Stomach (tissue), 19 donors: ENCODE measurements at places on chromosomes 1 and 21. TPM values are rescaled to one million over a fixed set of nuclear protein-coding genes. Genes with fewer than 3 reads are reported as not detected.

CPLANE2 gene
- total RNA-seq, result 1.8 TPM

SPATA6 gene
- total RNA-seq, result 12.0 TPM

MAP10 gene
- total RNA-seq, result 1.4 TPM

SLAMF1 gene
- total RNA-seq, result not detected

ERG gene
- total RNA-seq, result 0.58 TPM

FCRL6 gene
- not detected for total RNA-seq

EXO5 gene
- total RNA-seq, result 6.1 TPM

LIPI gene
- total RNA-seq, result not detected

HSPB7 gene
- total RNA-seq, result 83.5 TPM

GSTM5 gene
- 18.5 TPM for total RNA-seq

HYI gene
- 42.0 TPM for total RNA-seq

HAO2 gene
- total RNA-seq, result not detected

GRCh38 chr1:33805988-33806387, 57.9 kb upstream of the HMGB4 start:
- no peak for DNase-seq

- DNase-seq, result peak; percentile 82
Measured at GRCh38 chr1:160219062-160219929, 14.1 kb downstream of the PEA15 start.

DNA sequence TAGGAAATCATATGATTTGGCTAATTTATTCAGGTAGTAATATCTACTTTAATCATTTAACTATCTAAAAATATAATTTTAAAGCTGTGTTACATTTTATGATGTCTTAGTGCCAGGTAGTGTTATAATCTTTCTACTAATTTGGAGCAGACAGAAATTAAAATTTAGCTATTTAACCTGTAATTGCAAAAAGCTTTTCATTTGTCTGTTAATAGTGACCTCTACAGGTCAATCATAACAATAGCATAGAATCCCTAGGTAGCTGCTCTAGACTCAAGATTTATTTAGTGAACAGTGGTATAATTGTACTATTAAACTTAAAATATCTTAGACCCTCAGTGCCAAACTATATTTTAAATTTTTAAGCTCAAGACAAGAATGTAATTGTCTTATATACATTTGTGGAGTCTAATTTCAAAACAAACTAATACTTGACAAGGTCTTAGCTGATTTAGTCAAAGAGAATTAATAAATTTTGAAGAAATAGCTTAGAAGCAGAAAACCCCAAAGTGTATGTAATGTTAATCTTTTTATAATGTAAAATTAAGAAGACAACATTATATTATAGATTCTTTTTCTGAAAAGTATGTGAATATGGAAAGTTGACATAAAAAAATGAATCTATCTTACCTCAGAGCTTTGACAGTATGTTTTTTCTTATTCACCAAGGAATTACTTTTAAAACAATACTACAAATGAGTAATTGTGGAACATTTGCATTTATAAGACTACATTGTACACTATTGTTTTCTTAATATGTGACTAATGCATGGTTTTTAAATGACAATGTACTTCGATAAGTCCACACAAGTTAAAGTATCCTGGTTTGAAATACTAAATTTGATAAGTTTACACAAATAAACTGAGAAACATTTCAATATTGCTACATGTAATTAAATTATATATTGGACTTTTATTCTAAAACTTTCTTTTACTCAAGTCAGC, 64.1 kb upstream of the RNPC3 start:
- DNase-seq, result peak; percentile 15

- DNase-seq, result no peak
Measured at GRCh38 chr1:63403386-63403785, 36.0 kb downstream of the ALG6 start.

GRCh38 chr1:47432071-47433036, 5.5 kb upstream of the FOXD2 start:
- DNase-seq, result peak; percentile 94

DNA sequence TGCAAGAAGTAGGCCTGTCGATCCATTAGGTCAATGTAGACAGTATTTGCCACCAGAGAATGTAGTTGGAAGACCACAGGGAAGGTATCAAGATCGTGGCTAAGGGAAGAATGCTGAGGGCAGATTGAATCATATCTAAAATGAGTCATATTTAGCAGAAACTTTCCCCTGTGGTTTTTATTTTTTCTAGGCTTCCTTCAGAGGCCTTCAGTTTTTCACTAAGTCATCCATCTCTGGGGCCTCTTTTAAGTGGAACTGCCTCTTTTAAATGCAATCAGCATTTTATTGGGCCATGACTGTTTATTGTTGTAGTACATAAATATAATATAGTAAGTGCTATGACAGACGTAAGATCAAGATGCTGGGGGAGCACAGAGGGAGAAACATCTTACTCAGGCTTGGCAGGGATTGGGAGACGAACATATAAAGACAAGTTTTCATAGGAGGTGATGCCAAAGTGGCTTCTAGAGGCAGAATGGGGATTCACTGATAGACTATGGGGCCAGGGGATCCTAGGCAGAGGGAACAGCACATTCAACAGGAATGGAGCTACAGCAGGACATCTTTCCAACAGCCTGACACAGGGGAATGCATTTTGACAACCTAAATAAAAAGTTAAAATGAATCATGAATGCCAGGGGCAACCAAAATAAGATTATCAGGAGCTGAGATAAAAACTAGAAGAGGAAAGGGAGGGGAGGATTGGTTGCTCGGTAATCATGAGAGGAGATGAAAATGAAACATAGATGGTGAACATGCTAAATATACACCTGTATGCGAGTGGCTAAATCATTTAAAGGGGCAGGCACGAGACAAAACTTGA, 20.1 kb downstream of the UBE2U start:
- DNase-seq, result no peak

DNA sequence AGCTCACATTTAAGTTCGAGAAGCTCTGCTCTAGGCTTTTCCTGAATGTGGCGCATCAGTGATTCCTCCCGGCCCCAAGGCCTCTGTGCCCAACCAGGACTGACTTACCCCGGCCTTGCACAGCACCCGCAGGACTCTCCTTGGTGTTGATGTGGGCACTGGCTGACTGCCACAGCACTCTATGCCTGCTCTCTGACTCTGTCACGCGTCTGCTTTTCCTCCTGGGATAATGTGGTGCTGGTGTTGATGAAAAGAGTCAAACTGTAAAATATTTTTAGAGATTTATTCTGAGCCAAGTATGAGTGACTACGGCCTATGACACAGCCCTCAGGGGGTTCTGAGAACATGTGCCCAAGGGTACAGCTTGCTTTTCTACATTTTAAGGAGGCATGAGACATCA, 15.5 kb upstream of the SLC2A5 start:
- DNase-seq, result no peak

DNA sequence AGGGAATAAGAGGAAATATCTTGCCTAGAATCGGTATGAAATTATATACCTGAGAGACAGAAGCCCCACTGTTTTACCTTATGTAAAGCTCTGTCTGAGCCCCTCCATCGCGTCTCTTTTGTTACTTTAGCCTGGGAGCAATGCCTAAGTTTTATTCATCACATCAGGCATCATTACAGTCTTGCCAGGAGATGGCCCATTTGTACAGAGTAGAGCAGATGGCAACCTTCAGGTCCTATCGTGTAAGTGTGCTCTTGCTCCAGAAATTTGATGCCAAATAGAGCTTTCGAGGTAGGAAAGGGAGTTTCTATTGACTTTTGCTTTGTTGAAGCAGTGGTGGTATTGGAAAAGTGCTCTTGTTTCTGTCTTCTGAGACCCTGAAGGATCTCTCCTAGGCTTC, 24.9 kb downstream of the CFAP126 start:
- DNase-seq, result no peak

DNA sequence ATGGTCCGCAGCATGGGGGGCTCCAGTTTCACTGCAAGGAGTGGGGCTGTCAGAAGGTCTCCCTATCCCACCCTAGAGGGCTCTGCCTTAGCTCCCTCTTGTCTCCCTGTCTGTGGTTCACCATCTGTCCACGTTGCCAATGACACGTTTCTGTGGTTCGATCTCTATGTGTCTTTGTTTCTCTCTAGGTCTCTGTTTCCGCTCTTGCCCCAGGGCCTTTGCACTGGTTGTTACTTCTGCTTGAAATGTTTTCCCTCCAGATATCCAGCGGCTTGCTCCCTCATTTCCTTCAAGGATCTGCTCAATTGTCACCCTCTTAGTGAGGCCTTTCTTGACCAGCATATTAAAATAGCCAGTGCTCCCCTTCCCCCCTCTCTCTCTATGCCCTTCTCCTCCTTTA, 8.5 kb upstream of the MRPS15 start:
- no peak for DNase-seq

DNA sequence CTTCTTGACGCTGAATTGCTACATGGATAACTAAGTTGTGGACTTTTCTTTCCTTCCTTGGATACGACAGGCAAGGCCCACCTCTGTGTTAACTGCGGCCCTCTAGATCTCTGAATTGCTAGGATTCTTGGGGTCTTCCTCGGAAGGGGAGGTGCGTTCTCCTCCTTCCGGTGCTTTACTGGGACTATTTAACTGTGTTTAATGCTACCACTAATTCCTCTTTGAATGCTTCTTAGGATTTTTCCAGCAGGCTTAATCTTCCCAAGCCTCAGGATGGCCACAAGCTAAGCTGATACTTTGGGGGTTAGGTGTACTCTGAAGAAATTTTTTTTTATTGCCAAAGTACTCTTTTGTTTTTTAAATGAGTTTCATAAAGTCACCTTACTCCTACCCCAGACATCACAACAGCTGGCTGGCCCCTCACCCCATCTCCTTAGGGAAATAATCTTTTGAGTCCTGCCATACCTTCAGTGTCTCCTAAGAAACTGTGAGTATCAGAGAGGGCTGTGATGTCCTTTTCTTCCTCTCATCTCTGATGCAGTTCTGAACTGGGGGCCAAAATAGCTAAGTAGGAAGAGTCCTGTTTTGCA, 21.4 kb downstream of the KIRREL1 start:
- no peak for DNase-seq

DNA sequence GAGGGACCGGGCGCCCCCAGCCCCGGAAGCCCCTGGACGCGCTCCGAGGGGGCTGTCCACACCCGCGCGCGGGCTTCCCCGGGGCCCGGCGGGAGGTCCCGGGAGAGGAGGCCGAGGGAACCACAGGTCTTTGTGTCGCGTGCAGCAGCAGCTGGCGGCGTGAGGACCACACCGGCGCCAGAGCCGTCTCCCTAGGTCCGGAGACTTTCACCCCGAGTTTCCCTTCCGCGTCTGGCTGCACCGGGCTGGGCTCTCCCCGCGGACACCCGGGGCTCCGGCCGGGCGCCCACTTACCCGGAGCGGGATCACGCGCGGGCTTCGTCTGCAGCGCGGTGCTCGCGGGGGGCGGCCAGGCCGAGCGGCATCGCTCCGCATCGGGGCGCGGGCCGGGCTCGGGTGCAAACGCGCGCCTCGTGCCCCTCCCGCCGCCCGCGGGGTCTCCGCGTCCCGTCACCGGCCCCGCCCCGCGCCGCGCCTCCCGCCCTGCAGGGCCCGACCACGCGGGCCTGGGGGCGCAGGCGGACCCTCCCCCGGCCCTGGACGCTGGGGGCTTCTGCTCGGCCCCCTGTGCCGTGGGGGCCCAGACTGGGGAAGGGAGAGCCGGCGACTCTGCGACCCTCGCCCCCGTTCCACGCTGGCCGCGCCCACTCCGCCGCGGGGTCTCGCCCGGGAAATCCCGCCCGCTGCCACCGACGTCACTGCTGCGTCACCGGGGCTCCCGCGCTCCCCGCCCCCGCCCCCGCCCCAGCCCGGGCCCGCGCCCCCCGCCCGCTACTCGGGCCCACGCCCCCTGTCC, at the start of gene GNG4:
Gene GNG4 (minus strand): TSS at position 417 of the 796 bp plus-strand sequence. CDS start 65,946 bp downstream, outside the sequence.
- DNase-seq, result no peak

DNA sequence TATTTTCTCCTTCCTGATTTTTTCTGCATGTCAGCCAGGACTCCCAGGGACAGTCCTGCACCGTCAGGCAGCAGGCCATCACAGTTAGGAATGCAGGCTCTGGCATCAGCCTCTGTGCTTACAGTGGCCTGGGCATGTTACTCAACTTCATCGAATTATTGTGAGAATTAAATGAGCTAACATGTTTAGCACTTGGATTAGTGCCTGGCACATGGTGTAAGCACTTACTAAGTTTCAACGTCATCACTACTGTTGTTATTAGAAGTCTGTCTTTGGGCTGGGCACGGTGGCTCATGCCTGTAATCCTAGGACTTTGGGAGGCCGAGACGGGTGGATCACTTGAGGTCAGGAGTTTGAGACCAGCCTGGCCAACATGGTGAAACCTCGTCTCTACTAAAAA, 45.1 kb downstream of the SCCPDH start:
- DNase-seq, result peak; percentile 44

- peak; percentile 93 for DNase-seq
Measured at GRCh38 chr1:212665241-212666115, 34.2 kb downstream of the BATF3 start.

- DNase-seq, result peak; percentile 94
Measured at GRCh38 chr1:155250633-155251449, 4.4 kb downstream of the ENTREP3 start.

DNA sequence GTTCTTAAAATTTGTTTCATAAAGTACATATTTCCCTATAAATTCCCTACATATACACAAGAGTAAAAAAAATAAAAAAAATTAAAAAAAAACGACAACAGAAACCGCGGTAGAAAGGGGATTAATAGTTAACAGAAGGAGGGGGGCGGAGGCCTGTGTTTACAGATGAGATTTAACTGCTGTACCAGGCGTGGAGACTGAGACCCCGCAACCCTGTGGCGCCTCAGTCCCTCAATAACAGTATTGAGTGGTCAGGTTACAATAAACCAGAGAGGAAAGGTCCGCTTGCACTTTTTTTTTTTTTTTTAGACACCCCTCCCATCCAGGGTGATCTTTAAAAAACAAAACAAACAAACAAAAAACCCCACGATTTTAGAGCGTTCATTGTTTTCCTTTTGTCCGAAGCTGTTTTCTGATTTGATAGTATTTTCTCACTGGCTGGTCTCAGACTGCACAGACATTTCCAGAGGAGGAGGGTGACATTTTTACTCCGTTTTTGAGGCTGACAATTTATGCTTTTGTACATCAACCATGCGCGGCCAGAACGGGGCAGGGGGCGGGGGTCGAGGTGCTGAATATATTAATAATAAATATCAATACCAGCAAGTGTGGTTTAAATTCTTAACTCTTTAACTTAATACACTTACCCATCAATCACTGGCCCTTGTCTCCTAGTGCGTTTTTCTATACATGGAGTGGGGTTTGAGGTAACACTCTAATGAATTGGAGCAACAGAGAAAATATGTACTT, 1223.9 kb downstream of the BRINP3 start:
- DNase-seq, result no peak

- no peak for DNase-seq
Measured at GRCh38 chr1:52139817-52140540, 1.9 kb upstream of the ZFYVE9 start.

GRCh38 chr1:11929849-11930248, 3.6 kb upstream of the KIAA2013 start:
- peak; percentile 77 for DNase-seq

- no peak for DNase-seq
Measured at GRCh38 chr1:172266528-172267174, 153.8 kb upstream of the C1orf105 start.

DNA sequence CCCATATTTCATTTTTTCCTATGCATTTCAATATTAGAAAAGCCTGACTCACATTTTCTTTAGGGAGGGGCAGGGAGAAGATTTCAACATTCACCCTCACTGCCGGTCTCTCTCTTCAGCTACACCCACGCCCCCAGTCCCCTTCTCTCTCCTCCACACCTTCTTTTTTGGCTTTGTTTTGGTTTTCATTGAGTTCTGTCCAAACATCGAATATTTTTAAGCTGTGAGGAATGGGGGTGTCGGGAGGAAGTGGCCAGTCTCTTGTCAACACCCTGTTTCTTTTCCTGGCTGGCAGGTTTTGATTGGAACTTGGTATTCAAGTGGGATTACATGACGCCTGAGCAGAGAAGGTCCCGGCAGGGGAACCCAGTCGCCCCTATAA, 177.3 kb downstream of the PGBD5 start:
- no peak for DNase-seq
